ENCODE measurements at places on chromosomes 6 and 20.

DNA sequence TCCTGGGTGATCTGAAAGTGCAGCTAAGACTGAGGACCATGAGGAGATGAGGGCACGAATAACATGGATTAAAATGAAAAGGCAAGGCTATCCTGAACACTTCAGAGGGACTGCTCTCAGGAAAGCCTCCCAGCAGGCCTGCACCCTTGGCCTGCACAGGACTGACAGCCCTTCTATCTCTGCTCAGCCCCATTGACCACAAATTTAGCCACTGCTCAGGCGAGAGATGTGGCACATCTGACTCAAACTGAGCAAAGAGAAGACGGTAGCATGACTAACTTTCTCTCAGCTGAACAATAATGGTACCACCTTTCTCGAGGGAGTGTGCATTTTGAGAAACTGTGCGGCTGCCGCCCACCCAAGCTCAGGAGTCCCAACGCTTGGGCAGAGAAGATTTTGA lies 257.5 kb downstream of the ADGB start:
- no peak for DNase-seq

- no peak for DNase-seq
These were observed 6.8 kb upstream of the TBX18 start for GRCh38 chr6:84771125-84771755.

DNA sequence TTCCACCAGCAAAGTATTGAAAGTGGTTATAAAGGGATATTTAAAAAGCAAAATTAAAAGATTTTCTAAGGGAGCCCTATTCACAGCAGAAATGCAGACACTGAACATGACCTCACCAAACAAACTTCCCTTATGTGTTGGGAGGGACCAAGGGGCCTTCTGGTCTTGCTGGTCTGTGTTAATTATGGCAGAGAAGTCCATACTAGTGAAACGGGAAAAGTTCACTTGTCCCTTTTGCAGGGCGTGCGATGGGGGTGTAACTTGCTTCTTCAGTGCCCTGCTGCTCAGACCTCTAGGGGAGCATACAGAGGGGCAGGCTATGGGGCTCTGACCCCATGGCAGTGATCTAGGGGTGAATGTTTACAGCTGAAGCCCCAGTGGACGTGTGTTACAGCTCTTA lies 53.0 kb upstream of the ZNF337 start:
- DNase-seq, result no peak

GRCh38 chr6:101116337-101116736 lies 235.2 kb upstream of the ASCC3 start:
- DNase-seq, result no peak

- DNase-seq, result no peak
These were observed 169.3 kb downstream of the ARID1B start for GRCh38 chr6:156946370-156946936.

DNA sequence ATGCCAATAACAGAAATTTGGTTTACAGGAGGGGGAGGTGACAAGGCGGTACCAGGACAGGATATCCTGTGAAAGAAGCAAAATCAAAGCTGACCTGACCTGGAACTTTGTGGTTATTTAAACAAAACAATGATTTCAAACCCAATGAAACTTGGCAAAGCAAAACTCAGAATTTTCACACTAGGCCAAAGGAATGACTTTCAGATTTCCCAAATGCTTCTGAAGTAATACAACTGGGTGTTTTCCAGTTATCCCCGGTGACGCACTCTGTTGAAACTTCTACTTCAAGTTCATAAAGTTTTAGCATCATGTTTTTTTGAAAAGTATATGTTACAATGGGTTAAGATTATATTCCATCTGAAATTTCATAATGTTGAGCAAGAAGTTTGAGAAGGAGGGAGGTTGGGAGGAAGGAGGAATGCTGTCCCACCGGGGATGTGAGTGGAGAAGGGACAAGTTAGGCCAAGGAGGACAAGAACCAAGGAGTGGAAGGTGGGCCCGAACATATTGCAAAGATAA lies 78.1 kb upstream of the TRAF3IP2 start:
- no peak for DNase-seq
